ENCODE measurements at places on chromosomes 5 and 9.

- DNase-seq: no peak
Measured at GRCh38 chr5:76489877-76490688, 87.0 kb downstream of the IQGAP2 start.

DNA sequence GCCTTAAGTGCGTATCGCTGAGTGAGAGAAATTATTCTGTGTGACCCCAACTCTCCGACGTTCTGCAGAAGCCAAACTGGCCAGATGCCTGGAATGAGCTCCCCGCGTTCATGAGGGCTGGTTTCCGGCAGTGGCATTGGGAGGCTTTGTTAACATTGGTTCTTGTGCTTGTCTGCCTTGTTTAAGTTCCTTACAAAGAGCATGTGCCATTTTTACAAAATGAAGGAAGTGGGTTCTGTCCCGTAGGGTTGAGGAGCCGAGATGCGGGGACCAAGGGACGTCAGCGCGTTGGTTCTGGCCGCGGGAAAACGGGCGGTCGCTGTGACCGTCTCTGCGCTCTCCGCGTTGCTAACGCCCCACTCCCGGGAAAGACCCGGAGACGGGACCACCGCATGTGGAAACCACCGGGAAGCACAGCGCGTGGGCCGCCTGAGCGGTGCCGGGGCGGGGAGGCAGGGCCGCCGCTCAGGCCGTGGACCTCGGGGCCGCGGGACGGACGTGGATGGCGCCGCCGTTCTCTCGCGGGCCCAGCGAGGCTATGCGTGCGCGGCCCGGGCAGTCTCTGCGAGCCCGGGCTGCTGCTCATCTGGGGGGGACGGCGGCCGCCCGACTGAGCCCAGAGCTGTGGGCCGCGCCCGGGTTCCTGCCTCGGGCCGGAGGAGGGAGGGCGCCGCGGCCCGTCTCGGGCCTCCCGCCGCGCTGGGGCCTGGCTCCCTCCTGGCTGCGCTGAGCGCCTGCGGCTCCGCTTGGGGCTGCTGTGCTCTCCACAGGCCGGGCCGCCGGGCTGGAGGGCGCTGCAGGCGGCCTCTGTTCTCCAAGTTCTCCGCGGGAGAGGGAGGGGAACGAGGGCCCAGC lies 13.4 kb downstream of the RABL6 start:
- no peak for DNase-seq

DNA sequence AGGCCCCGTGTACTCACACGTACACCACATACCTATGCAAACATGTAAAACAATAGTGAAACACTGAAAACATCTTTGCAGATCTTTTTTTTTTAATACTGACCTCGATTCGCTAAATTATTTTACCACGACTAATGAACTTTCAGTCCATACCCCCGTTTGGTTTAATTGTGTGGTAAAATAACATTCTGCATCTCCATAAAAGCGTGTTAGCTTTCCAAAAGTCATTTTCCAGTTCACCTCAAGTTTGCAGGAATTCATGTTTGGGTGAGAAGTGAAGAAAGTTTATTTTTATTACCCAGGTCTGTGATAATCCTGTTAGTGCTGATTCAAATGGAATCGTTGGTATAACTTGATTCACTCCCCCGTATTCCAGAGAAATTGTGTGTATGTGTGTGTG lies 652 bp downstream of the ARSK start:
- no peak for DNase-seq

- DNase-seq: no peak
Measured at GRCh38 chr5:168886157-168886556, 307.0 kb upstream of the PANK3 start.

DNA sequence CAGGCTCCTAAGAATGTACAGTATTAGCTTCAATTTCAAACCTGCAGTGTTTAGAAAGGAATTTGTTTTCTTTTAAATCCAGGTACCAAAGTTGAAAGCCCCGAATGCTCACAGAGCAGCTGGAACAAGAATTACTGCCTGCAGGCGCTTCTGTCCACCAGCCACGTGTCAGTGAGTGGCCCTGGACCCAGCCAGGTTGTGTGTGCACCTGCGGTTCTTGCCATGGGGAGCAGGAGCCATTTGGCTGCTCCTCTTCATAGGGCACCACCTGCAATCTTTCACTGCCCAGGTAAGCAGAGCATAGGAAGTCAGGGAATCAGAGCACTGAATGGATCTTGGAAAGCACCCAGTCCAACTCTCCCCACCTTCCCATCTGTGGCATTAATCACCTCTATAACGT lies 79.5 kb upstream of the PIP5K1B start:
- DNase-seq: no peak

DNA sequence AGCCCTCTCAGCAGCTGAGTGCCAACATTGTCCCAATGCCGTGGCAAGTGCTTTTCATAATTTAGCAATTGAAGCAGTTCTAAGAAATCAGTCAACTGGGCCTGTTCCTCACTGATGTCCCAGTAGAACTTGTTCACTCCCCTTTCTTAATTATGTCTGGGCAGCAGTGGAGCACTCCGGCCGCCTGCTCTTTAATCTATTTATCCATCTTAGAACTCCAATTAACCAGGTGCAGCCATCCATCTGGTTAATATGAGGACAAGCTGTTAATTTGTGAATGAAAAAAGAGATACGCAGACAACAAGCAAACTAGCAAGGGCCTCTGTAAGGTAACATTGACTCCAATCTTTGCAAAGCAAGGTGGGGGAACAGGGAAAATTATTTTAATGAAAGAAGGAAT lies 39.4 kb downstream of the MAT2B start:
- no peak for DNase-seq

- no peak for DNase-seq
Measured at GRCh38 chr9:114745879-114746550, 59.8 kb downstream of the TNFSF15 start.

DNA sequence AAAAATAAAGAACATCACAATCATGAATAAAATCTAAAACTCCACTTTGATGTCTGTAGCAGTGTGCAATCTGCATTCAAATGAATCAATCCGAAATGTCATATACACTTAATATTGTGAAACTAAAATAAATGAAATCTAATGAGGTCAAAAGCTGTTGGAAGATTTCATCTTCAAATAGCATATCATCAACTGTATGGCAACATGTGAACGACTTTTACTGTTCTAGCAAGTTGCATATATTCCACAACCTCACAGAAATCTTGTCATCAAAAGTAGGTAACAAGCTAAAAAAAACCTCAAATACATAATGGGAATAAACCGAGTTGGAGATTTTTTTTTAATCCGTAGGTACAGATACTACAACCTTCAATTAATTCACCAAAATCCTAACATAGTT lies 1.2 kb downstream of the PTBP3 start:
- DNase-seq: no peak

DNA sequence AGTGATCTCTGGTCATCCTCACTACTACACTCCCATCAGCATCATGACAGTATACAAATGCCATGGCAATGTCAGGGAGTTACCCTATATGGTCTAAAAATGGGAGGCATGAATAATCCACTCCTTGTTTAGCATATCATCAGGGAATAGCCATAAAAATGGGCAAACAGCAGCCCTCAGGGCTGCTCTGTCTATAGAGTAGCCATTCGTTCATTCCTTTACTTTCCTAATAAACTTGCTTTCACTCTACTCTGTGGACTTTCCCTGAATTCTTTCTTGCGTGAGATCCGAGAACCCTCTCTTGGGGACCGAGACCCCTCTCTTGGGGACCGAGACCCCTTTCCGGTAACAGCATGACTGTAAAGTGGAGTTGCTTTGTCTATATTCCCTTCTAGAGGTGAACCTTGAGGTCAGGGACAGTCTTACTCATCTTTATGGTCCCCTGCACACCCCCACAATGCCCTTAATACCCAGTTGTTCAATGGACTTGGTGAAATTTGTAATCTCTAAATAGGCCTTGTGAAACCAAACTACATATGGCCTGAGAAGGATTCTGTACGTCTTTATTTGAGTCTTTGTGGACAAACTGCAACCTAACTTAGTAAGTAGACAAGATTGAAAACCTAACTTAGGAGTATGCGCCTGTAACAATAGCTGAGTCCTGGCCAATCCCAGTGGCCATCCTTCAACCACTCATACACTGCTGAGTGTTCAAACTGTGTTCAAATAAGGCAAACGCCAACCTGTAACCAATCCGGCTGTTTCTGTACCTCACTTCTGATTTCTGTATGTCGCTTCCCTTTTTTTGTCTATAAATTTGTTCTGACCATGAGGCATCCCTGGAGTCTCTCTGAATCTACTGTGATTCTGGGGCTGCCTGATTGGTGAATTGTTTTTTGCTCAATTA lies 32.3 kb upstream of the UBTD2 start:
- DNase-seq: no peak

All from memory B cell (primary cell).